ENCODE measurements at places on chromosomes 3 and 15. TPM values are rescaled to one million over a fixed set of nuclear protein-coding genes. Genes with fewer than 3 reads are reported as not detected.

DNA sequence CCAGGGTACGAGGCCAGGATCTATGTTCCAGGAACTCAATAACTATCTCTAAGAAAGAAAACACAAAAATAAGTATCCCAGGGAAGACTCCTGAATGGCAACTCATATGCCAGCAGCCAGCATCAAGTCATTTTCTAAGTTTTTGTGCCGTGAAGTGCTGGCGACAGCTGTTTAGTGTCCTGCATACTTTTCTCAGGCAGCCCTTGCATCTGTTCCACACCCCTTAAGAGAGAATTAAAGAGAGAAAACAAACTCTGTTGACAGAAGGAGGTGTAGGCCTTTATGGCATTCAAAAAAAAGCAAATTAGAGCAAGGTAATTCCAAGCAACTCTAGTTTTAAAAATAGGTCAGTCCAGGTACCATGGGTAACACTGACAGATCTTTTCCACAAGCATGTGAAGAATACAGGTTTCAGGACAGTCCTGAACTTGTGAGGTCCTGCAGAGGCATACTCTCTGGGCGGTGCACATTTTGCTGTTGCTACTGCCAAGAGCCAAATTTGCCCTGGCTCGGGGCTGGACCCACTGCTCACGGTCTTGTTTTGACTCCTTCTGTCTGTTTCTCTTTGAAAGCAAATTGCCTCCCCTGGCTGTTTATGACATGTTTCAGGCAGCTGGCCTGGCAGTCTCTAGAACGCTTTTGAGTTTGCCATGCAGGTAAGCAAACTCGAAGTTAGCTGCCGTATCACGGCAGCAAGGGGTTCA, 252.1 kb upstream of the ADAMTS9 start:
- DNase-seq: no peak

- no peak for DNase-seq
Observed at GRCh38 chr3:141371882-141372281, 3.6 kb downstream of the ZBTB38 start.

GRCh38 chr15:45186771-45187577, 792 bp downstream of the SHF start:
- DNase-seq: no peak

DNA sequence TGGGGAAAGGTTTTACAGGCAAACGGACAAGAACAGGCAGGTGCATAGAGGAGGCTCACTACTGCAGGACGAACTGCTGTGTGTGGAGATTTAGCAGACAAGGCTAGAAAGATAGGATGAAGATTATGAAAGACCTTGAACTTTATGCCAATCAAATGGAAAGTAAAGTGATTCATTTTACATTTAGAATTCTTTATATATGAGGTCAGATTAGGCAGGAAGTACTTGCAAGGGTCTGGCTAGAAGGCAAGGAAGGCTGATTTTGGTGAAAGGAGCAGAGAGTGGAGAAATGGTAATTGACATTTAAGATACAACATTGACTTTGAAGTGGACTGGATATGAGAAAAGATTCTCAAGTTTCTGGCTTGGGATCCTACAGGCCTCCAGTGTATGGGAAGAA, 33.6 kb downstream of the PLSCR4 start:
- DNase-seq: no peak

DNA sequence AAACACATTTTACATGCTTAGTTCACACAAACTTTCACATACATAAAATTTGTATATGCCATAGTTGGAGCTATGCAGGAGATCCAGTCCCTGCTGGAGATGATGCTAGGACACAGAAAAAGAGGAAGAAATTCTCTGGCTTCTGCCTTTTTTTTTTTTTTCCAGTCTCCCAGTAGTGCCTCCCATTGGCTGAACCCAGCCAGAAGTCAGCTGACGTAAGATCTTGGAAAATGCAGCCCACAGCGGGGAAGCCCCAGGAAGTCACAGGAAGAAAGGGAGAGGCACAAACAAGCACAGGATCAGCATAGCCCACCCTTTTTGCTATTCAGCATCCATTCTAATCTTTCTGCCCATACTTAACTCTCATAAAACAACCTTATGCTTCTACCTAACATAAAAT, 38.5 kb downstream of the SCN11A start:
- DNase-seq: no peak

Gene VGLL3
- 37.5 TPM for polyA plus RNA-seq

Gene ABCC5
- 28.1 TPM for polyA plus RNA-seq

Gene DISP2
- 1.4 TPM for polyA plus RNA-seq

Gene EFHB
- polyA plus RNA-seq: 1.5 TPM

Gene APEH
- 66.4 TPM for polyA plus RNA-seq
